Iris pigment epithelial cell (primary cell): ENCODE measurements at places on chromosomes 5 and 9.

DNA sequence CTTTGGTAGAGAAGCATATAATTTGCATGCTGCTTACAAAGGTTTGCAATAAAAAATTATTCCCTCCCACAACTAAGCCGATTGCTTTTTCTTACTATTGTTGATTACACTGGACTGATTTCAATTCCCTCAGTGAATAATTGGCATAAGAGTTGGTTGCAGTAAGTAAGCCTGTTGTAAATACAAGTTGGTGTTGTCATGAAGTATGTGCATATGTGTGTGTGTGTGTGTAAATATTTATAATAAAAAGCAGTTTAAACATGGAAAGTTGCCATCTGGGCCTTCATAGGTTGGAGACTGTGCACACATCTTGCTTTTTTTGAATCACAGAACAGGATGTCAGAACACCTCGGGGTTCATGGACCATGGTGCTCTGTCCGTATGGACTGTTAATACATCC lies 131.2 kb downstream of the ATP10B start:
- no peak for DNase-seq

DNA sequence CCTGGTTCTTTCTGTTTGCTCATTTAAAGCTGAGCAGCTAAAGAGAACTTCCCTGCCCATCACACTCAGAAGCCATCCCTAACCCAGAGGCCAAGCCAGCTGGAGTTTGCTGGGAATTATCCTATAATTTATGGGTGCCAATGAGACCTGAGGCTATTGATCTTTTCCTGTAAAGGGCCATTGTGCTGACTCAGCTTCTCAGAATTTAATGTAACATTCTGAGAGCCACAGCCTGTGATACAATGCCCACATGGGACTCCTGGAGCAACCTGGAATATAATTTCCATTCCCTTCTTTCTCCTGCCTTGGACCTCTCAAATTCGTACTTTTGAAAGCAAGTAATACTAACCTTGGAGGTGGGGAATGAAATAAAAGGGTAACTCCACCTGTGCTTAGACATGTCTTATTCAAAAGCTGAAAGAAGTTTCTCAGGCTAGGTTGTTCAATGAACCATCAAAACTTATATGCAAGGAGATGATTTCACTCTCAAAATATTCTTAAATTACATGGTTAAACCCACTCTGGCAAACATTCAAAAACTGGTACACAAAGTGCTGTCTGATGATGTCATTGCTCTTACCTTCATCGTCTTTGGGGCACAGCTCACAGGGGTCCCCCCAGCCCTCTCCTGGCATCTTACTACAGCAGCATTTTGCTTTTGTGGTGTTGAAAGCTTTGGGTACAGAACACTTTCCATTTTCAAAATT lies 206.7 kb downstream of the SLC12A2 start:
- DNase-seq, result peak; percentile 71

DNA sequence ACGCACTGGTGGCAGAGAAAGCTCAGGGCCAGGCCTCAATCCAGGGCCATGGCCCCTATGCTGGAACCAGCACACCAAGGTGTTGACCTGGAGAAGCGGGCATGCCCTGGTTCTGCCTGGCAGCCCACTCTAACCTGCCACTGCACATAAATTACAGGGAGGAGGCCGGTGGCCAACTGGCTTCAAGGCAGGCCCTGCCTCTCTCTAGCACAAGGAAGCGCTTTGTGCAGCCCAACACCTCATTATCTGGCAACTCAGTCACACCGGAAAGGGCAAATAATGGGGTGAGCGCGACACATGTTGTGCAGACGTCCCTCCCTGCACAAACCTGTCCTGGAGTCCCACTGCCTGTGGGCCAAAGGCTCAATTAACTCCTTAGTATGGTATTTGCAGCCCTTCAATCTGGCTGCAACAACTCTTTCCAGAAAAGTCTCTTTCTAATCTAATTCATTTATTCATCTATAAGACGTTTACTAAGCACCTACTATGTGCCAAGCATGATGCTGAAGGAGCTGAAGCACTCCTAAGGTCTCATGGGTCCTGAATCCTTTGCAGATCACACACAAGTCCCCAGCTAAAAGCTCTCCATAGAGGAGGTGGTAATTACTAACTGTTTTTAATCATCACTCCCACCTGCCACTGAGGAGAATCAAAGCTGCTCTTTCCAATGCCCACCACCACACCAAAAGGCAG lies 24.9 kb downstream of the SHB start:
- DNase-seq, result no peak

GRCh38 chr9:72305102-72305546 lies 59.9 kb downstream of the ZFAND5 start:
- peak; percentile 95 for DNase-seq
